ENCODE measurements at places on chromosomes 4 and X.
A peak's percentile ranks its signal among the peaks of the same experiment; 100 is the strongest.

DNA sequence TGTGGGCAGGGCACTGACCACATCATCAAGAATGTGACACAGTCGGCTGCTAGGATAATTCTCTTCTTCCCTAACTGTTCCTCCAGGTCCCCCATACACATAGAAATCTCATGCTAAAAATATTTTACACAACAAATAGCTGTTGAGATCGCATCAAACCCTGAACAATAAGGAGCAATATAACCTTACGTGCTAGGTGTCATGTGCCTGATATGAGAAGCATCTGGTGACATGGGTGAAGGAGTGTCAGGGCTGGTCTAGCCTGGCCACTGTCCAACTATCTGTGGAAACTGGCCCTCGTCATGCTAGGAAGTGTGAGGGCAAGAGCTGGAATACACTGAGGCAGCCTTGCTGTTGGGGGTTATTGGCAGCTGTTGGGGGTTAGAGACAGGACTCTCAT lies 167.3 kb upstream of the PGRMC2 start:
- H3K4me1 ChIP-seq: no peaks in the 10 kb centered on the region
- no peak for DNase-seq
- H3K27ac ChIP-seq: no peak overlapping the region
- no peaks in the 10 kb centered on the region for H3K36me3 ChIP-seq

- no peak overlapping the region for H3K27ac ChIP-seq
- H3K4me1 ChIP-seq: peaks cover 24% of the 10 kb centered on the region
- no peaks in the 10 kb centered on the region for H3K36me3 ChIP-seq
- peak overlapping the region; percentile 37 for H3K4me3 ChIP-seq
These were observed 1.7 kb downstream of the PDE5A start for GRCh38 chr4:119626943-119627266.

DNA sequence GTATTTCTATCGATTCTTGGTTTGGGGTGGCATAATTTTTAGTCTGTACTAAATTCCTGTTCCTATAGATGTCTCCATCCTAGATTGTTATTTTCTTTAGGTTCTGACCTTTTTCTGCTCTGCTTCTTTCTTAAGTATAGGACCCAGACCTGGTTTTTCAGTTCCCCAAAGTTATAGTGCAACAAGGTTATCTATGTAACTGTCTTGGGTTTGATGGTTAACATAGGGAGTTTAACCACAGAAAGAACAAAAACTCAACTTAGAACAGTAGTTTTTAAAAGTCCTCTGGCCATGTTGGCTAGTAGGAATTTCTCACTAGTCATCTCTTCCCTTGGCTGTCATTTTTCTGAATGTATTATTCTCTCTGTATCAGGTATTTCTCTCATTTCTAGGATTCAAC lies 38.8 kb upstream of the MAD2L1 start:
- no peaks in the 10 kb centered on the region for H3K4me1 ChIP-seq
- no peak for DNase-seq

DNA sequence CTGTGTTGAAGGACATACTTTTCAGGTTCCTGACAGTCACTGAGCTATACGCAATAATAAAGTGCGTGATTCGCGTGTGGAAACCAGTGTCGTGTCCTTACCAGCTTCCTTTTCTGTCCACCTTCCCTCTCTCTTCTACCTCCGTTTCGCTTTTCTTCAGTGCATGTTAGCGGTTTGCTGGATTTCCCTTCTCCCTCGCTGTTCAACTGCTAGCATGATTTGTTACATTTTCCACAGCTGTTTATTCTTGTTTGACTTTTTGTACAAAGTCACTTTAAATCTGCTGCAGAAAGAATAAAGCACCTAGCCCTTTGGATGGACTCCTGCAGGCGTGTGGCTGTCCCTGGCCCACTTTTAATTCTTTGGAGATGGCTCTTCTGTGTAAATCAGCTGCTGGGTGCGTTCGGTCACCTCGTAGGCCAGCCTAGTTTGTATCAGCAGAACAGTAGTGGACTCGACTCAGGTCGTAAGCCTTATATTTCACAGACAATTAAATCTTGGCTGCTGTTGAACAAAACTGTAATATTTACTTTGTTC lies 8.9 kb upstream of the HAND2 start:
- no peaks in the 10 kb centered on the region for H3K36me3 ChIP-seq
- H3K27me3 ChIP-seq: peaks cover 52% of the 10 kb centered on the region
- H3K4me1 ChIP-seq: peaks cover 9% of the 10 kb centered on the region
- peak overlapping the region; percentile 28 for H3K4me3 ChIP-seq

GRCh38 chr4:89753601-89754066 lies 83.3 kb downstream of the SNCA start:
- peak overlapping the region; percentile 64 for H3K27ac ChIP-seq
- DNase-seq: no peak
- H3K27me3 ChIP-seq: no peaks in the 10 kb centered on the region
- no peak overlapping the region for H3K4me3 ChIP-seq

DNA sequence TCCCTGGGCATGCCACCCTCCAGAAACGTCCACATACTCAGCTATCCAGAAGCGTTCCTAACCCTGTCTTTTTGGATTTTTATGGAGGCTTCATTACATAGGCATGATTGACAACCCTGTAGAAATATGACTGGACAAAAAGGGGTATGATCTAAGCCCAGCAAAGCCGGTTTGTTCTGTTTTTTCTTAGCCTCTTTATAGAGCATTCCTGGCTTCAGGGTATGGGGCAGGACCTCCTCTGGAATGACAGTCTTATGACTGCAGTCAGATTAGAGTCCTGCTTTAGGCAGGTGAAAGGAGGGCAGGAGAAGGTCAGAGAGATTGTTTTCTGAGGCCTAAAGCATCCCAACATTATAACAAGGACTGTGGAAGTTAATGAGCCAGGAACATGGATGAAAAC lies 137.4 kb downstream of the DCLK2 start:
- H3K36me3 ChIP-seq: no peaks in the 10 kb centered on the region
- no peaks in the 10 kb centered on the region for H3K4me1 ChIP-seq
- H3K27me3 ChIP-seq: no peaks in the 10 kb centered on the region
- no peak overlapping the region for H3K4me3 ChIP-seq
- H3K27ac ChIP-seq: no peak overlapping the region

- peaks cover 6% of the 10 kb centered on the region for H3K4me1 ChIP-seq
- no peaks in the 10 kb centered on the region for H3K36me3 ChIP-seq
- DNase-seq: no peak
- H3K27me3 ChIP-seq: no peaks in the 10 kb centered on the region
- no peak overlapping the region for H3K4me3 ChIP-seq
- no peak overlapping the region for H3K27ac ChIP-seq
These were observed 55.3 kb upstream of the HPSE start for GRCh38 chr4:83389756-83390505.

DNA sequence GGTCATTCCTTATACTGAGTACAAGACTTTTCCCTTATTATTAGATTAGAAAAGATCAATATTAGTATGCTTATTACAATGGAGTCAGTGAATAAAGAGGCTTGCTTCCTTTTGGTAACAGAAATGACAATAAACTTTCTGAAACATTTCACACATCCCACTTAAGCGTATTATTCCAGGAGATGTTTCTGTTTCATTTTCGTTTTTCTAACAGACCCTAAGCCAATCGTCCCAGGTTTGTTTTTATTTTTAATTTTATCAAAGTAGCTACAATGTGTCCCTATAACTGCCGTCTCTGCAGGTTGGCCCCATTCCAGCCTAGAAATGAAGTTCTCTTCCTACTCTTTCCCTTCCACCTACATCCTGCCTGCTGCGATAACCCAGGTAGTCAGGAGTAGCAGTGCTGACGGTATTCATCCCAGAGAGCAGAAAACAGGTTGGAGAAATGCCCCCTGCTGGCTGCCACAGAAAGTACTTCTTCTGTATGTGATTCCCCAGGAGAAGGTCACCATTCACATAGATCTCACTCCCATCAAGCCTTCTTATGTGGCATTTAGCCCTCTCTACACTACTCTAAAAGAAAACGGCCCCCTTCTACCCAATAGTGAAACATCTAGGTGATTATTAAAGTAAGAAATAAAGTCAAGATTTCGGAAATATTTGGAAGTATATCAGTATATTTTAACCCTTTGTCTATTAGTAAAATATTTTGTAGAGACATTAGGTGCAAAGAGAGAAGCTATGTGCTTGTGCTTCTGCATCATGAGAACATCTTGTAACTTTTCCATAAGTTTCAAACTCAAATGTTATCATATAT lies 40.4 kb downstream of the ENPEP start:
- peaks cover 6% of the 10 kb centered on the region for H3K4me1 ChIP-seq
- H3K4me3 ChIP-seq: peak overlapping the region; percentile 52
- H3K27me3 ChIP-seq: no peaks in the 10 kb centered on the region
- no peak overlapping the region for H3K27ac ChIP-seq
- no peaks in the 10 kb centered on the region for H3K36me3 ChIP-seq
- peak; percentile 75 for DNase-seq

- H3K36me3 ChIP-seq: no peaks in the 10 kb centered on the region
- no peak overlapping the region for H3K27ac ChIP-seq
These were observed 109.3 kb downstream of the AFF2 start for GRCh38 chrX:148609515-148610327.

- no peak for DNase-seq
- H3K27me3 ChIP-seq: no peaks in the 10 kb centered on the region
- no peaks in the 10 kb centered on the region for H3K36me3 ChIP-seq
- H3K27ac ChIP-seq: no peak overlapping the region
- no peaks in the 10 kb centered on the region for H3K4me1 ChIP-seq
These were observed 113.7 kb downstream of the CHRNA9 start for GRCh38 chr4:40448875-40449274.

- no peak for DNase-seq
- H3K27me3 ChIP-seq: no peaks in the 10 kb centered on the region
- no peaks in the 10 kb centered on the region for H3K36me3 ChIP-seq
- no peak overlapping the region for H3K27ac ChIP-seq
- H3K4me3 ChIP-seq: no peak overlapping the region
These were observed 81.0 kb upstream of the ESX1 start for GRCh38 chrX:104335756-104336155.

DNA sequence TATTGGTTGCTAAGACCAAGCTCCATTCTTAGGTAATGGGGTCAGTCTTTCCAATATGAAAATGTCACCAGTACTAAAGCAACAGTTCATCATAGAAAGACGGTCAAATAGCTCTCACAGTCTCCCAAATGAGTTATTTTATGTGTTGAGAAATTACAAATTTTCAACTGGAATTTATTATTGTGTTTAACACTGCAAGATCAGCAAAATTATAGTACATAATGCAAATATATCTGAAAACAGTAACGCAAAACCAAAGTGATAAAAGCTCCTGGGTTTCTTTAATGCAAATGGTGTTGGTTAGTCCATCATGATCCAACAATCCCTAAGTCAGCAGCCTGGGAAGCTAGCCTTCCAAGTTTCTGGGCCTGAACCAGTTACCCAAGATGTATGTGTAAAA lies 61.5 kb upstream of the EGFL6 start:
- no peaks in the 10 kb centered on the region for H3K27me3 ChIP-seq
- H3K4me1 ChIP-seq: no peaks in the 10 kb centered on the region
- H3K36me3 ChIP-seq: no peaks in the 10 kb centered on the region
- H3K4me3 ChIP-seq: no peak overlapping the region

DNA sequence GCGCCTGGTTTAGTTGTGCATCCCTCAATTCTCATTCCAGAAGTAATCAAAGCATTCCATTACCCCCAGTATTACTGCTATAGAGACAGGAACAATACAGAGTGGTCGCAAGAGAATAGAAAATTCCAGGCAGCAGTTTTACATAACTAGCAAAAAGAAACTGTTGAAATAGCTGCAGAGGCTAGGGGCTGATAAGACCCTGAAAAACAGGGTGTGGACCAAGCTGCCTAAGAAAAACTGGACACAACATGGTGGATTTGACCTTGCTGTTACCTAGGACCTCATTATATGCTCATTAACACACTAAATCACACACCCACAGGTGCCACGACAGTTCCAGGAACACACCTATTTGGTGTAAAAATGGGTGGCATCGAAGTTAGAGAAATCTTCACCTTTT lies 15.4 kb downstream of the EPGN start:
- H3K4me1 ChIP-seq: no peaks in the 10 kb centered on the region
- DNase-seq: no peak
- no peak overlapping the region for H3K27ac ChIP-seq

DNA sequence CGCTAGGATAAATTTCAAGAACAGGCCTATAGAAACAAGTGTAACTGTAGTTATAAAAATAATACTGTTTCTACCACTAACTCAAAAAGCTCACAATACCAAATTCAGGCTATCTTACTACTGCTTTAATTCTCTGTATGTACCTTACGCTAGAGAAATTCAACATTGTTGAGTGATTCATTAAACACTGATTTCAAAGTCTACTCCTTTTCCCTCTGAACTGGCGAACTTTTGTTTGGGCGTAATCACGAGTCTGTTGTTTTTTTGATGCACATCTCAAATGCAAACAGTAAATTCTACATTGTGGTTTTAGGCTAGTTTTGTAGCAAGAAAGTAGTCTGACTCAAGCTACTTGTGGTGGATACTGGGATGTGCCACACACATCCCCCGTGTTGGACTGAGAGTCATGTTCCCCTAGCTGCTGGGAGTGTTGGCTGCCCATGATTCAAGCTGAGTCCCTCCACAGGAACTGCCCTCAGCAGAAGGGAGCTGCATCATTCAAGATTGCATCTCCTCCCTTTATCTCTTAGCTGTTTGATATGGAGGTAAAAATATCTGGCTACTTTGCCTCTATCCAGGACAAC lies 406.1 kb downstream of the RAPGEF2 start:
- no peak overlapping the region for H3K4me3 ChIP-seq
- H3K27ac ChIP-seq: no peak overlapping the region
- H3K4me1 ChIP-seq: no peaks in the 10 kb centered on the region
- no peak for DNase-seq
- H3K27me3 ChIP-seq: no peaks in the 10 kb centered on the region

GRCh38 chrX:130435937-130436336 lies 34.1 kb downstream of the RBMX2 start:
- H3K27ac ChIP-seq: no peak overlapping the region
- no peaks in the 10 kb centered on the region for H3K27me3 ChIP-seq
- no peak overlapping the region for H3K4me3 ChIP-seq
- no peak for DNase-seq
- H3K4me1 ChIP-seq: no peaks in the 10 kb centered on the region

GRCh38 chr4:10584042-10584441 lies 100.5 kb downstream of the CLNK start:
- no peak overlapping the region for H3K4me3 ChIP-seq
- H3K27ac ChIP-seq: peak overlapping the region; percentile 33
- peaks cover 49% of the 10 kb centered on the region for H3K4me1 ChIP-seq
- no peaks in the 10 kb centered on the region for H3K36me3 ChIP-seq

DNA sequence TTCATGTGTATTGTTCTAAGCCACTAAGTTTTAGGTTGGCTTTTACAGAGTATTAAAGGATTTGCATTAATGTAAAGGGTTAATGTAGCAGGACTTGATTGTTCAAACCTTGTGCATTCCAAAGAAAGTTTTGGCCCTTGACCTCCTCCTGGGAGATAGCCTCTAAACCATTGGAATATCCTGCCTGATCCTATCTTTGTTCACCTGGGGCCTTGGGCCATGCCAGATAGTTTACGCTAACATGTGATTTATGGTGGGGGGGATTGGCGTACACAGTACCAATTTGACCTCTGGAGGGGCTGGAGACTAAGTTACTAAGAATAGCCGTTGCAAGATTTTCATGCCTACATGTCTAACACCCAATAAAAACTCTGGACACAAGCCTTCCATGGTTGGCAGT lies 1002.7 kb upstream of the PABPC4L start:
- H3K27me3 ChIP-seq: no peaks in the 10 kb centered on the region
- no peaks in the 10 kb centered on the region for H3K4me1 ChIP-seq
- DNase-seq: no peak
- H3K4me3 ChIP-seq: no peak overlapping the region

Data from thymus (tissue), 14 donors.